ENCODE measurements at places on chromosomes 2 and 18.

GRCh38 chr2:143698888-143699570, 569.8 kb downstream of the ARHGAP15 start:
- H3K4me1 ChIP-seq, result no peaks in the 10 kb centered on the region
- no peaks in the 10 kb centered on the region for H3K36me3 ChIP-seq
- H3K27ac ChIP-seq, result no peak overlapping the region
- H3K27me3 ChIP-seq, result no peaks in the 10 kb centered on the region

GRCh38 chr2:20145497-20146193, 79.3 kb downstream of the SDC1 start:
- no peak overlapping the region for H3K27ac ChIP-seq
- peaks cover 8% of the 10 kb centered on the region for H3K4me1 ChIP-seq
- H3K27me3 ChIP-seq, result no peaks in the 10 kb centered on the region

DNA sequence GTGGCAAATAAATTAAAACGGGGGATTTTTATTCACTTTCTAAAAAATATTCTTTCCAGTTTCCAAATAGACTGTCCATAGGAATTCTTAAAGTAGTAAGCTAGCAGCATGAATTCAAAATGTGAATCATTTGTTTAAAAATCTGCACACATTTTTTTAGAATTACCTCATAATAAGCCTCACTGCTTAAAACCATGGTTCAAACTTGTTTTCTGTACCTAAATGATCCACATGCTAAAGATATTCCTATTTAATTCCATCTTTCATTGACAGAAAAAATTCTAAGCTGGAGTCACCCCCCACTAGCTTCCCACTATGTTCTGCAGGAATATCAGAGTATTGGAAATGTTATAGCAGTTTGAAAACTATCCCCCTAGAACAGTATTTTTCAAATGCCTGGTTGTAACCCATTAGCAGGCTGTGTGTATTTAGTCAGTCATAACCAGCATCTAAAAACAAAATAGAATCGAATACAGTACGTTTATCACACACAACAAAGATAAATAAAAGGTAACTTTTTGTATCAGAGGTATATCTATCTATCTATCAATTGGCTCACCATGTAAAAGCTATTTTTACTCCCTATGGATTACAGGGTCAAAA, 11.2 kb upstream of the IKZF2 start:
- no peak overlapping the region for H3K27ac ChIP-seq
- H3K4me3 ChIP-seq, result no peak overlapping the region
- H3K36me3 ChIP-seq, result no peaks in the 10 kb centered on the region
- DNase-seq, result no peak
- peaks cover 8% of the 10 kb centered on the region for H3K4me1 ChIP-seq
- no peaks in the 10 kb centered on the region for H3K27me3 ChIP-seq

DNA sequence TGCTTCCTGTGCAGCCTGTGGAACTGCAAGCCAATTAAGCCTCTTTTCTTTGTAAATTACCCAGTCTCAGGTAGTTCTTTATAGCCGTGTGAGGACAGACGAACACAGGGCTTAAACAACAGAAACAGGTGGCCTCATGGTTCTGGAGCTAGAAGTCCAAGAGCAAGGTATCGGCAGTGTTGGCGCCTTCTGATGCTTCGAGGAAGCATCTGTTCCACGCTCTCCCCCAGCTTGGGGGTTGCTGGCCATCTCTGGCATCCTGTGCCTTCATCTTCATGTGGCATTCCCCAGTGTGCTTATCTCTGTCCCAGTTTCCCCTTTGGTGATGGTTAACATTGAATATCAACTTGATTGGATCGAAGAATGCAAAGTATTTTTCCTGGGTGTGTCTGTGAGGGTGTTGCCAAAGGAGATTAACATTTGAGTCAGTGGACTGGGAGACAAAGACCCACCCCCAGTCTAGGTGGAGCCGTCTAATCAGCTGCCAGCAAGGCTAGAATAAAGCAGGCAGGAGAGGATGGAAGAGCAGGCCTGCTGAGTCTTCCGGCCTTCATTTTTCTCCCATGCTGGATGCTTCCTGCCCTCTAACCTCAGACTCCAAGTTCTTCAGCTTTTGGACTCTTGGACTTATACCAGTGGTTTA, 287.6 kb downstream of the PHLPP1 start:
- H3K4me1 ChIP-seq, result no peaks in the 10 kb centered on the region
- DNase-seq, result no peak
- H3K4me3 ChIP-seq, result no peak overlapping the region
- H3K27me3 ChIP-seq, result no peaks in the 10 kb centered on the region
- H3K36me3 ChIP-seq, result no peaks in the 10 kb centered on the region

DNA sequence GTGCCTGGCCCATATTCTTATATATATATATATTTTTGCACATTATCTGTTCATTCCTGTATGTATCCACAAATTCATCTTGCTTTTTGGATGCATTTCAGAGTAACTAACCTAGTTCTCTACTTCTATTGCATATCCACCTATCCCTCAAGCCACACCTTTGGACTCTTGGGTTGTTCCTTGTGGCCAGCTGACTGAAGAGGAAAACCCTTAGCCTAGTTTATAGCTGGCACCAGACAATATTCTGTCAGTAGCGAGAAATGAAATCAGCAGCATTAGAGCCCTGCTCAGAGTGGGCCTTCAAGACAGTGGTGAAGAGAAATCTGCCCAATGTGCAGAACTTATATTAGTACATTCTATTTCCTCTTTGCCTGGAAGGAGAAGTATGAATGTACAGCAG, 19.6 kb upstream of the ALMS1 start:
- no peak overlapping the region for H3K27ac ChIP-seq
- no peak for DNase-seq
- H3K4me1 ChIP-seq, result no peaks in the 10 kb centered on the region
